ENCODE measurements at places on chromosomes 7 and 10. TPM values are rescaled to one million over a fixed set of nuclear protein-coding genes. Genes with fewer than 3 reads are reported as not detected.

DNA sequence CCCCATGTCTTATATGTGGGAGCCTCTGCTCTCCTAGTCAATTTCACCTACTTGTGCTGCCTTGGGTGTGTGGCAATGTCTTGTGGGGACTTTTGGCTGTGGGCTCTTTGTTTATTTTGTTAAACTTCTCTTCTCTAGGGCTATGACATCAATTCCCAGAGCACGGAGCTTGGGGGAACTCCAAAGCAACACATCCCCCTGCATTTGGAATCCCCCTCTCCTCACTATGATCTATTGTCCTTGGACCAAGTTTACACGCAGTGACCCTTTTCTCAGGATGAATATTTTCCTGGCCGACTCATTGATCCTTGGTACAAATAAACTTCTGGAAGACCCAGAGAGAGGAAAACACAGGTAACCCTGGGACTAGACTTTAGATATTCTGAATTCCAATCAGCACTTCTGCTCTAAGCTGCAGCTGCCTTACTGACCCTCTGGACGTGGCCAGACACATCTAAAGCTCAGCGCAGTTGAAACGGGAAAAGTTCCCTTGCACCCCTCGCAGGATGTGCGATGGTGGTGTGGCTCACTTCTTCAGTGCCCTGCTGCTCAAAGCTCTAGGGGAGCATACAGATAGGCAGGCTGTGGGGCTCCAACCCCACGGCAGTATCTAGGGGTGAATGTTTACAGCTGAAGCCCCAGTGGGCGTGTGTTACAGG is 110.8 kb downstream of the TMEM178B start:
- DNase-seq: no peak

Gene ZSCAN21
- total RNA-seq: 7.0 TPM

Gene EPC1
- 19.8 TPM for total RNA-seq

GRCh38 chr7:38195804-38196595 is 18.0 kb downstream of the STARD3NL start:
- DNase-seq: no peak

Gene TBC1D12
- 13.4 TPM for total RNA-seq

GRCh38 chr7:41592236-41592635 is 110.7 kb downstream of the INHBA start:
- no peak for DNase-seq

DNA sequence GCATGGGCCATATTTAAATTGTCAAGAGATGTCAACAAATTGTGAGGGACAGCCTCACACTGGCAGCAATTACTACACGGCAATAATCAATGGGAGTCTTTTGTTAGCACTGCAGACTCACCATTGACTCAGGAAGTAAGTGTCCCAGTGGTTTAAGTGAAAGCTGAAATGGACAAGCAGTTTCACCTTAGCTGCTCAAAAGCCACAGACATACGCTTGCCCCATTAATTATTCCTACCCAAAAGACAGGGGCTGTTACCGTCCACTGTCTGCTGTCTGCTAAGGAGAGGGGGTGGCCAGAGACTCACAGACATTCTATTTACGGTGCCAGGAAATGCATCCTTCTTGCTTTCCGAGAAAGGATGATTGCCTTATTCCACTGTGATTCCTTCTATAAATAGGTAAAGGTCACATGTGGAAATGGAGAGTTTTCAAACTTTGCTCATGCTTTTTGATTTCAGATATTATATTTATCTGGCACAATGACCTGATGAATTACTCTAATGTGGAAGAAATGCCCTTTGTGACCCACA is 309.7 kb upstream of the NFE2L3 start:
- no peak for DNase-seq

DNA sequence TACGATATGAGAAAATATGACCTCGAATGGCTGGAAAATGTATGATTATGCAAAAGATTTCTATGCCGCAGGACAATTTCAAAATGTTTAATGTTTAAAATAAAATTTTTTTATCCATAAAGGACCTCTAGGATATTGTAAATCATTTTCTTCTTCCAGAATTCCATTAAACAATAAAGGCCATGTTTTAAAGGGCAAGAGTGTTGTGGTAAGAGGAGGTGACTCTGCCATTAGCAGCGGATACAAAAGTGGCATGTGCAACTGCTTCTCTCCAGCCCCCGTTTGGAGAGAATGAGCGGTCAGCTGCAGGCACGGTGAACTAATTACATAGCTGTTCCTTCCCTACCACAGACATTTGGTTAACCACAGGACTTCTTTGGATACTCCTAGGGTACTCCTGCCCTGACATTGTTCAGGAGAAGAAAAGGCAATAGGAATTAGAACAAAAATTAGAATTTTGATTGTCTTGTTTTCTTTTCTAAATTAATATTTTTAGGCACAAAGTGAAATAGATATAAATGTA is 63.8 kb downstream of the HBP1 start:
- DNase-seq: no peak

DNA sequence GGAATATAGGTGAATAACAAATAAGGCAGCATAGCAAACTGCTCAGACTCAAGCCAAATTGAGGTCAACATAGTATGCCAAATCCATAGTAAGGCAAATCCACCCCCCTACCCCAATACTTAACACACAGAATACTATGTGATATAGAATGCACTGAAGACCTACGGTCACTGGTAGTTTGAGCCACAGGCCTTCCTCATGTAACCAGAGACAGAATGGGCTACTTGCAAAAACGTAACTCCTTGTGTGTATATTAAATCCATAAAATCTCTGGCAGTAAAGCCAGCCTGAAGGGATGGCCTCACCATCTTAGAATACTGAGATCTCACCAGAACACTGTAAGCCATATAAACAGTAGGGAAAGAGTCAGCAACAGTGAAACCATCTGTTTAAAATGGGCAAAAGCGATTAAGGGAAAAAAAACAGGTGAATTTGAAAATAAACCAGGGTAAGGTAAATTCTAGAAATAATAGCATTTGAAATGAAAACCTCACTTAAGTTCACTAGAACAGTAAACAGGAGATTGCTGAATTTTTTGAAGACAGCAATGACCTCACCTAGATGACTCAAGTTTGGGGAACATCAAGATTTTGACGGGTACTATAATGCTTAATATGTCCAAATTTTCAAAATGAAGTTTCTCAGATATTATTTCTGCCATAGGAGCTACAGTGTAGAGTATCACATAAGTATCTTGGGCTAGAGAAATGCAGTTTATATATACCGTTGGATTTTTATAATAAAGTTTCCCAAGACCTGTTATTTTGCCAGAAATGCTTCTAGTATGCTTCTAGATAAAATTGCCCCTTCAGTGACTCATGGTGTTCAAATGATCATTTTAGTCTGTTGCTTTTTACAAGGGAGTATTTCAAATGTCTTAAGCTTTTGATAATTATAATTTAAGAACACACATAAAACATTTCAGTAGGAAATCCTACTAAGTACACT is 13.9 kb downstream of the HNRNPA2B1 start:
- no peak for DNase-seq

GRCh38 chr7:50631639-50632038 is 66.4 kb upstream of the DDC start:
- DNase-seq: no peak

Gene ZNF22
- 37.9 TPM for total RNA-seq

- no peak for DNase-seq
Observed at GRCh38 chr7:138873220-138873892, 75.4 kb upstream of the ATP6V0A4 start.

GRCh38 chr7:33556472-33556871 is 348.9 kb upstream of the BMPER start:
- DNase-seq: no peak

DNA sequence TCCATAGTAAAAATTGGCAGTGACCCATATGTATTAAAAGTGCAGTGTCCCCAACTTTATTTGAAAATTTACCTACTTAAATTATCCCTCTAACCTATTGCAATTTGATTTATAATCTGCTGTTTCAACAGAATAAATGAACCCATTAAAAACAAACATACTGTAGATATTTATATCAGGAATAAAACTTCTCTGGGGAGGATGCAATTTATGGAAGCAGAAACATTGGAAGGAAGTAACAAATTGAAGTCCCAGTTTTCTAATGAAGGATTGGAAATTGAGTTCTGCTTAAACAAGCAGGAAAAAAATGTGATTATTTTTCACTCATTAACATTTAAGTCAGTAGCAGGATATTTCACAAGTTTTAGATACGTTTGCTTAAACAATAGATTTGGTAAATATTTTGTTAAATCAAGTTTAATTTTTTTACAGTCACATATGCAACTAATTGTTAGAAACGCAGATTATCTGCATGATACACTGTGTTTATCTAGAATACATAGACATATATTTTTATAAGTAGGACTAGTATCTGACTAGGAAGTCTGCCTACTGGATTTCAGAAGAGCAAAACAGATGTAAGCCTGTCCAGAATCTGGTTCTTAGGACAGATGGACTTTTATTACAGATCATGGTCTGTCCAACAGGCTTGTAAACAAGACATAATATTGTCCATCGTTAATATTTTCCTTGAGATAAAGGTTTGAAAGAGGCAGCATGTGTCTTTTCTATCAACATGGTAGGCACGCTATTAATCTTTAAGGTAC is 5.3 kb downstream of the AGMO start:
- DNase-seq: no peak

Gene C10orf90
- total RNA-seq: not detected

DNA sequence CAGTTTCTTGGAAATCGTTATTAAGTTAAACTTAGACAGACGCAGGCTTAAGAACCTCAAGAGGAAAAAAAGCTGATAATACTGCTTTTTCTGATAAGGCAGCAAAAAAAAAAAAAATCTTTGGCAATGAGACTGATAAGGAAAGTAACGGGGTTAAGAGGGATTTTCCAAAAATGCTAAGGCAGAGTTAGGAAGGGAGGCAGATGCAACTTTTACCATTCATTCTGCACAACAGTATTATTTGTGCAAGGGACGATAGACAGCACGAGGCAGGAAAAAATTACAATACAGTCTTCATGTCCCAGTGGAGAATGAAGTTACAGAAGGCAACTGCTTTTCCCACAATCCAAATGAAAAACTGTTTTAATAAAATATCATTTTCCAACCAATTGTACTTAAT is 194.0 kb downstream of the DOCK4 start:
- no peak for DNase-seq
